ENCODE measurements at places on chromosomes 7 and 10.

GRCh38 chr10:99430116-99430450 lies 341 bp downstream of the GOT1 start:
- DNase-seq, result no peak

DNA sequence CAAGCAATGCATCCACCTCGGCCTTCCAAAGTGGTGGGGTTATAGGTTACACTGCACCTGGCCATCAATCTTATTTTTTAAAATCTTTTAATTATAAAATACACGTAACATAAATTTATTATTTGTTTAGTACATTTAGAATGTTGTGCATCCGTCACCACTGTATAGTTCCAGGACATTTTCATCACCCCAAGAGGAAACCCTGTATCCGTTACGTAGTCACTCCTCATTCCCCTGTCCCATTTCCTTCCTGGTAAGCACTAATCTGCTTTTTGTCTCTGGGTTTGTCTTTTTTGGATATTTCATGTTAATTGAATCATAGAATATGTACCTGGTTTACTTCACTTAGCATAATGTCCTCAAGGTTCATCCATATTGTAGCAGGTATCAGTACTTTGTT lies 51.2 kb downstream of the MAPK8 start:
- no peak for DNase-seq

GRCh38 chr10:109922358-109922975 lies 844 bp downstream of the XPNPEP1 start:
- DNase-seq, result no peak

DNA sequence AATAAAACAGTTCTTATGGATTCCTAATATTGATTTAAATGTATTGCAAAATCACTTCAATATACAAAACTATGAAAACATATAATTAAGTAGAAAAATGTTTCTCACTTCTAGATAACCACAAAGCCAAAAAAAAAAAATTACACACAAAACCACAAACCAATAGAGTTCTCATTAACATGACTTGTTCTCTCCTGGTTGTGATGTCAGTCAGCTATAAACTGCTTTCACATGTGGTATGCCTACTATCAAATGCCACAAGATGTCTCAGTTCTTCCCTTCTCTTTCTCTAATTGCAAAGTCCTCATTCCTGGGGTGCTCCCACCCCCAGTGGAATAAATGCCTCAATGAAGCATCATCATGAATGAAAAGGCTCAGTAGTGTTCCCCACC lies 16.6 kb downstream of the GNAI1 start:
- DNase-seq, result no peak

DNA sequence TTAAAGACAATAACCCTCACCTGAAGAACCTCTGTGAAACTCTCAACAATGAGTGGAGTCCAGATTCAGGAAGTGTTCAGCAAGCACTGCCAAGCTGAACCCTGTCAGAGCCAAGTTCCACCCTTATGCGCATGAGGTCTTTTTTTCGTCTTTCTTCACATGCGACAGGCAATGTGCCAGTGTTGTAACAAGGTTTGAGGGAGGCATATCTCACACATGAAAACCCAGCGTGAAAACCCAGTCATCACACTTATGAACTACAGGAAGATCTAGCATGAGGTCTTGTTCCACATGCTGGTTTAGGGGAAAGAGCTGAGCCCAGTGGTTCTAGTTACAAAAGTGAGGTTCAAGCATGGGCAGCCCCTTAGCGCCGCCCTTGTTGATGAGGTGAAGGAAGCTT lies 49.7 kb downstream of the RABGEF1 start:
- DNase-seq, result no peak

GRCh38 chr10:124745673-124746072 lies 1.5 kb upstream of the FAM53B start:
- peak; percentile 21 for DNase-seq

DNA sequence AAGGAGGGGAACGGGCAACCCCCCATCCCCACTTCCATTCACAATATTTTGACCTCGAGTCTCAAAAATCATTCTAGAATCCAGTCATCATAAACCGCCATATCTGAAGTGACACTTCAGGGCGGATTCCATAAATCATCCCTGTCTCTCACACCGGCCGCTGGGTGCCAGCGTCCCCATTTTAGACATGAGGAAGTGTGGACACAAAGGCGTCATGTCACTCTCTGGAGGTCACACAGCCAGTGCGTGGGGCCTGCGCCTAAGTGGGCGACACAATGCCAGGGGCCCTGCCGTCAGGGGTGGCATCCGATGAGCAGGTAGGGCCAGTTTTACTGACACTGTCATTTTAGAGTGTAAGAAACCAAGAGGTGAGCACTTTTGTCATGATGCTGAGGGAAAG lies 19.5 kb downstream of the KCNH2 start:
- peak; percentile 58 for DNase-seq
